LNCaP clone FGC (cell line): ENCODE measurements at places on chromosomes 4 and X.

DNA sequence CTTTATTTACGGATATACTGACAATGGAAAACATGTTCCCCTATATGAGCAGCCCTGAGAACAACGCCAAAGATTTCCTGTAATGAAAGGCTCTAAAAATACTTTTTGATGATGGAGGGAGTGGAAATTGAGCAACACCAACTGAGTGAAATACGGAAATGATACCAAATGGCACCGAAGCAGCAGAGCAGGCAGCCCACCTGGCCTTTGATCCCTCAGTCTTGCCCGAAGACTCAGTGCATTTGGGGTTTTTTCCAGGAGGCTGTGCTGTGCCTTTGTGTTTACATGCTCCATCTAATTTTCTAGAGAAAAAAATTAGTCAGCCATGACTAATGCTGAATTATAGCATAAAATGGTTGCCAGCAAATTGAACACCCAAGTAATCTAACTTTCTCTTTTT is 169.9 kb upstream of the RBPJ start:
- no peak for DNase-seq

GRCh38 chr4:53782458-53782845 is 191.2 kb upstream of the LNX1 start:
- DNase-seq: no peak

- no peak for DNase-seq
These were observed 87.8 kb downstream of the SH3KBP1 start for GRCh38 chrX:19799319-19800182.

DNA sequence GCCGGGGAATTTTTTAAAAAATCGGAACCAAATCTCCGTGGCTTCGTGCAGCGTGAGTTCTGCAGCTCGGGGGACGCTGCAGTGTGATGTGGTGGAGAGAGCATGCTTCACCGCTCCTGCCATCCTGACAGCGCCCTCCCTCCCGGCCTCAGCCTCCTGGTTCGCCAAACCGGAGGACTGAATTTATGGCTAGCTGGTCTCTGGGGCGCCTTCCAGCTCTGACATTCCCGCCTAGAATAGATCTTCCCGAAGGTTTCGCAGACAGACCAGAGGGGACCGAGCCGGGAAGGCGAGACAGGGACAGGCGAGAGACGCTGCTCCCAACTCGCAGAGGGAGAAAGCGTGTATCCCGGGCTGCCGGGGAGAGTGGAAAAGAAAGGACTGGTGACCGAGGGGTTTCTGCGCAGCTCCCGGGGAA is 25.9 kb downstream of the HOPX start:
- DNase-seq: no peak

DNA sequence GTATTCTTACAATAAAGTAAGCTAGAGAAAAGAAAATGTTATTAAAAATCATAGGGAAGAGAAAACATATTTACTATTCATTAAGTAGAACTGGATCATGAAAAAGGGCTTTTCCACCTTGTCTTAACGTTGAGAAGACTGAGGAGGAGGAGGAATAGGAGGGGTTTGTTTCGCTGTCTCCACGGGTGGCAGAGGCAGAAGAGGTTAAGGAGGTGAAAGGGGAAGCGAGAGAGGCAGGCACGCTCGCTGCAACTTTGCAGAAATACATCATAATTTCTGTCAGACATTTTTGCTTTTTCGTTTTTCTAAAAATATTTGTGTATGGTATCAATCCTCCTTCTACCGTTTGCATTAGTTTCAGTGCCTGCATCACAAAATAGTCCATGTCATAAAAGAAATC is 2375.1 kb upstream of the AGA start:
- no peak for DNase-seq

- DNase-seq: no peak
These were observed 146.0 kb upstream of the CPEB2 start for GRCh38 chr4:14856062-14856933.

DNA sequence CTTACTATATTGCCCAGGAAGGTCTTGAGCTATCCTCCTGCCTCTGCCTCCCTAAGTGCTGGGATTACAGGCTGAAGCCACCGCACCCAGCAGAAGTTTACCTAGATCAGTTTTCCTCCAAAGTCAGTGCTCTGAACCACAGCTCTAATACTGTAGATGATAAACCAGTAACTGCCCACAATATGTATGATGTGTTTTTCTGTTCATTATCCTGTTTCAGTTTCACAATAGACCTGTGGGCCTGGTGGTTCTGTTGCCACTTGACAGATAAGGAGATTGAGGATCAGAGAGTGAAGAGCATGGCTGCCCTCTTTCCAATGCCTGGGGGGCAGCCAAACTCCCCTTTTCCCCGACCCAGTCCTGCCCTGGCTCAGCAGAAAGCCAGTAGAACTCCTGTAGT is 87.0 kb downstream of the EFNB1 start:
- no peak for DNase-seq

GRCh38 chr4:62288808-62289541 is 1088.8 kb downstream of the ADGRL3 start:
- no peak for DNase-seq

- no peak for DNase-seq
These were observed 107.8 kb upstream of the NKX1-1 start for GRCh38 chr4:1513936-1514483.

DNA sequence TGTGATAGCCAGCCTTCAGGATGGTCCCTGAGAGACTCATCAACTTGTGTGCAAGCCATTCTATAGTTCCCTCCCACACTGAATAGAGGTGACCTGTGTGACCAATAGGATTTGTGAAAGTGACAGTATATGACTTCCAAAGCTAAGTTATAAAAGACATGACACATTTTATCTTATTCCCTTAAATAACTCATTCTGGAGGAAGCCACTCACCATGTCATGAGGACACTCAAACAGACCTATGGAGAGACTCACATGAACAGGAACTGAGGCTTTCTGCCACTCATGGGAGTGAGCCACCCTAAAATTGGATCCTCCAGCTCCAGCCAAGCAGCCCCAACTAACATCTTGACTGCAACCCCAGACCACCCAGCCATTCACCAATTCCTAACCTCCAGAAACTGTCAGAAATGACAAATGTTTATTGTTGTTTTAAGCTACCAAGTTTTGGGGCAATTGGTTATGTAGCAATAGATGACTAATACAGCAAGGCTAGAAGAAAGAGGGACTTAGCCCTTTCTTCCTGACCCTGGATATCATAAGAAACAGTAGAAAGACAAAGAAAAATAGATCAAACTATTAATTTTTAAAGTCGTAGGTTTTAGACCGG is 9.0 kb upstream of the CHIC2 start:
- no peak for DNase-seq

GRCh38 chr4:121428721-121429120 is 47.9 kb upstream of the QRFPR start:
- DNase-seq: no peak

DNA sequence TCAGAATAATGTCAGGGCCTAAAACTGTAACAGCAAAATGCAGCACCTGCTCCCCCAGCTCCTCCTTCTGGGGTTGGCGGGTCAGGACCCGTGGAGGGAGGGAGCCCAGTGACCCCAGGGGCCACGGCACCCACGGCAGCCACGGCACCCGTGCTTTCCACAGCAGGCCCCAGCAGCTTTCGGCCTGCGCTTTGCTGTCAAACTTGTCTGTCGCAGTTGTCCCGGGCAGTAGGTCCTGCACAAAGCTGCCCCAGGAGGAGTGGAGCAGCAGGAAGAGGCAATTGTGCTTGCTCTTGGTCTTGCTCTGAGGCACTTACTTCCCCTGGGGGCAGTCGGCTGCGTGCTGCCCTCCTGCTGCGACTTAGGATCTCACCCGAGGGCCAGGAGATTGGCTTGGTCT is 183.6 kb downstream of the AFAP1 start:
- no peak for DNase-seq

DNA sequence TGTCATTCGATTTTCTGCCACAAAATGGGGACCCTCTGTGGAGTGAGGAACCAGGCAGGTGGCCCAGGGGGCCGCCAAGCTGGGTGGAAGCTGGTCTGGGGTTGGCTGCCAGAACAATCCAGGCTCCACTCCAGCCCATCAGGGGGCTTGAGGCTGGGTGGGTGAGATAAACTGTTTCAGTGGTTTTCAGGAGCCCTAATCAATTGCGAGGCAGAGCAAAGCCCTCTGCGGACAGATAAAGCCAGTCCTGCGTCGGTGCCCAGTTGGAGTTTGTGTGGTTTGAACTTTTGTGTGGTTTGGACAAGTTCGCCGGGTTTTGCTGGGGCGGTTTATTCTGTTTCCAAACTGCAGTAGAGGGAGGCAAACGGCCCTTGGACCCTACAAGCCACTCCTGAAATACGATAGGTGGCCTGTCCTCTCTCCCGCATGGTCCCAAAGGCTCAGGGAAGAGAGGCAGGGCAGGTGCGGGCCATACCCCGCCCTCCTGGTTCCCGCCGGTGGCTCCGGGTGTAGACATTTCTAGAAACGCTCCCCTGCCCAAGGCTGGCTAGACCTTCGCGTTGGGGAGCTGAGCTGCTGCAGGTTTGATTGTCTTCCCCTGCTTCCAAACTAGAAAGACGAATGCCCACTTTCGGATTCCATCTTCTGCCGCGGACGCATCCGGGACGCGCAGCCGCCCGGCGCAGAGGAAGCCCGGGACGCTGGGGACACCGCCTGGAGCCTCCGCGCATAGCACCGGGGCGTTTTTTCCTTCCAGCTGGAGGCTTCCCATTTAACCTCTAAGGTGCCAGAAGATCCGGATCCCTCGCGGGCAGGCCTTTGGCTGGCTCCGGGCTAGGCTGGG is 169.0 kb upstream of the BCOR start:
- peak; percentile 7 for DNase-seq

- DNase-seq: no peak
These were observed 192.0 kb downstream of the ARHGAP10 start for GRCh38 chr4:147923854-147924253.

DNA sequence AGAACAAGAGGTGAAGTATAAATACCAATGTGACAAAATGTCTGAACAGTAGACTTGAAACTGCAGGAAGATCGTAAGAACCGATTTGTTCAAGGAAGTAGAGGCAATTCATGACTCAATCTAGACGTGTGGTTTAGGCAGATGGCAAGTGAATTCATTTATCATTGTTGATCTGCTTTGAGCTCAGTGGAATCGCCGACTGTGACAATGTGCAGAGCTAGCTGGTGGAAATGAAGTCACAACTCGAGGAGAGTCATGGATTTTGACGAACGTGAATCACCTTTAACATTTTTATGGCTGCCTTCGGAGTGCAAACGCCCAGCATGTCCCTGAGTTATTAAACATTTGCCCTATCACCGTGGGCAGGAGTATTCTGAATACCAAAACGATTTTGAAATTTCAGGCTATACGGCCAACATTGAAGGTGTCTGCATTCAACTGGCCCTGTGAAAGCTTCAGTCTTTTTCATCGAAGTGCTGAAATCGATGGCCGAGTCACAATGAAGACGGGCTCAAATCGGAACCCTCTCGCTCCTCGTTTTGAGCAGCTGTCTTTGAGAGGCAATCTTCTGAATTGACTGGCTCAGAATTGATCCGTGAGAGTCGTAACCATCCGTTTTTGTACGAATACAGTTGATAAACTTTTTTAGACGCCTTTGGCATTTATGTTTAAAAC is 689 bp upstream of the OGT start:
- DNase-seq: no peak

DNA sequence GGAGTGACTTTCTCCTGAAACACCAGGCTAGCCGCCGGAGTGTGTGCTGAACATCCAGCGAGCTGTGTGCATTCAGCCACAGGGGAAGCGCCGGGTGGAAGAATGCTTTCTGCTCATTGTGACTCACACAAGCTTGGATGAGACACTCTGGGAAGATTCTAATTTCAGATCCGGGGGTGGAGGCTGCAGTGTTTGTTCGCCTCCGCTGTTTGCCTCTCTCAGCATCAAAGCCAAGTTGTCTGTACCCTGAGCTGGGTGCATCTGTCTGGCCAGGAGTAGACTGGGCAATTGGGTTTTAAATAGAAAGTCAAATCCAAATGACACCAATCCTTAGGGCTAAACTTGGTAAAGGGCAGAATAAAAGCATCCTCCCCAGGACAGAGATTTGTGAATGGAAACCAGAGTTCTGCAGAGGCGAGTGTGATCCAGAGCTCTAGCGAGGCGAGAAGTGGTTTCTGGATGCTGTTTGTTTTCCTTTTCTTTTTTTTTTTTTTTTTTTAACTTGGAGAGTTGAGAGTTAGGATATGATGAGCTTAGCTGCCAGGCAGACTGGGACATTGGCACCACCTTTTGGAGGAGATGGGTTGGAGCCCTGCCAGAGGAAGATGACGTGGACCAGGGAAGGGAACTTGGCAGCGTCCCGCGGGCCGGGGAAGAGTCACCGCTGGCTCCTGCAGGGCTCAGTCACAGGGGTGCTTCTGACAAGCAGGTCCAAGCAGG is 196.0 kb upstream of the PSAPL1 start:
- peak; percentile 30 for DNase-seq

GRCh38 chr4:157558016-157558415 is 337.5 kb downstream of the GRIA2 start:
- no peak for DNase-seq

DNA sequence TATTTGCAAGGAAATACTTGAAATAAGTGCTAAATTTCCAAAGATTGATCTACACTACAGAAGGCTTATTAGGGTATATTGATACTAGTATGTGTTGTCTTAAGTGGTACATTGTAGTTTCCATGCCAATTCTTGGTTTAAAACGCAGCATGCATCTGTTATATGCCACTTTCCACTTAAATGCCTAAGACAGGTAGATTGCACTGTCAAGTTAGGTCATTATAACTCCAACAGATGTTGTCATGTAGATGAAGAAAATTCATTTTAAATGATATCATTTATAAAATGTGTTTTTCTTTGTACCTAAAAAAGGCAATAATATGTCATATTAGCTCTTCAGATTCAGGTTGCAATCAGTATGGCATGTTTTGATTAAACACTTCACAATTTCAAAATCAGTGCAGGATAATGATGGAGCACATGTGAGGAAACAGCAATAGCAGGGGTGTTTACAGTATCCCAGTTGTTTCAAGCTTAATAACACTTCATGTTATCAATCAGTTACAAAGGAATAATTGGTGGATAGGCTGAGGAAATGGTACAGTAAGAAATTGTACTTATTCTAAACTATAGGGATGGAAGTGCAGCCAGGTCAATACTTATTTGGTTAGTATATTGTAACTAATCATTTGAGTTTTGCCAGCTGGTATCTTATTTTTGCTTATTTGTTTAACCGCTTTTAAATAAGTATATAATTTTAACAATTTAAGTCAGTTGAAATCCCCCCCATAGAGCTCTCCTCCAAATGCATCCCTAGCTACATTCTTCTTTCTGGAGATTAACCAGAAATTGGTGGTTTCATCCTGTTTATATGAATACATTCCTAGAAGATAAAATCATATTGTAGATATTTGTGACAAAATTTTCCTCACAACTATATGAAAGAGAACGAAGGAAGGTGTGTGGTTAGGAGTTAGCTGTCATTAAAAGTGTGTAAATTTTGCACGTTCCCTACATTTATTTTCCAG is 454.4 kb upstream of the ATOH1 start:
- DNase-seq: no peak

DNA sequence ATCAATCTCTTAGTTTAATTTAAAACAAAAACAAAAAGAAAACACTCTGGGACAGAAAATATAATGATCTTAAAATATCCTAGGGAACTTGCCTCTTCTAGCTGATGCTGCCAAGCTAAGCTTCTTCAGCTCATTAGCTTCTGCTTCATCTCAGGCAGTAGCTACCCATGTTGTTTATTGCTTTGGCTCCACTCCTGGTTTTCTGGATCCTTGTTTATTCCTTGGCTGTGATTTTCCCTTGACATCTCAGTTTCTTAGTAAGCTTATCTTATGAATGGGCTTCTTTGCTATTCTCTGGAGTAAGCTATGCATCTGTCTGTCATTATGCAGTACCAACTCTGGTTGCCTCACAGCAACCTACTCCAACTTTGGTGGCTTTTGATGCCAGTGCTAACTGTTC is 5.1 kb upstream of the MTHFD2L start:
- no peak for DNase-seq
